ENCODE measurements at places on chromosomes 6 and 20.

GRCh38 chr6:40735121-40735520 lies 148.0 kb upstream of the LRFN2 start:
- DNase-seq, result no peak

- DNase-seq, result peak; percentile 36
These were observed 17.9 kb downstream of the C6orf15 start for GRCh38 chr6:31094389-31094881.

GRCh38 chr6:3201388-3201787 lies 26.1 kb downstream of the TUBB2B start:
- no peak for DNase-seq

- no peak for DNase-seq
These were observed 64.7 kb upstream of the PRL start for GRCh38 chr6:22361576-22361975.

- DNase-seq, result no peak
These were observed 108.4 kb upstream of the TNFAIP3 start for GRCh38 chr6:137758661-137759060.

GRCh38 chr6:130178692-130179091 lies 44.1 kb downstream of the SAMD3 start:
- DNase-seq, result no peak

- DNase-seq, result no peak
These were observed 639.6 kb downstream of the EPHA7 start for GRCh38 chr6:92779746-92780145.

GRCh38 chr6:9825526-9825925 lies 589.3 kb downstream of the TFAP2A start:
- no peak for DNase-seq

DNA sequence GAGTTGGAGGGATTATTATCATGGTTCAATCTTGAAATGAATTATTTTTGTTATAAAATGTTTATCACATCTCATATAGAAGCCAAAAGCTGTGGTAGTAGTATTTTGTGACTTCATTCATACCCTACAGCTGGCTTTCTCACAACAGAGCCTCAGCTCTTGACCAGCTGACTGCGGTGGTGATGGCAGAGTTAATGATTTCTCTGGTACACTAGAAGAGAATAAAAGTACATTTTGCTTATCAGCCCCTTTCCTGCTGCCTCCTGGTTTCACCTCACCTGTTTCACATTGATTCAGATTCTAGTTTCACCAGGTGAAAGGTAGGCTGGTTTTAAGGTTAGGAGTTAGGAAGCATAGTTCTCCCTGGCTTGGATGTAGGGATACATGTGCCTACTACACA lies 55.7 kb downstream of the AFG1L start:
- no peak for DNase-seq
